ENCODE measurements at places on chromosomes 2 and 18.

DNA sequence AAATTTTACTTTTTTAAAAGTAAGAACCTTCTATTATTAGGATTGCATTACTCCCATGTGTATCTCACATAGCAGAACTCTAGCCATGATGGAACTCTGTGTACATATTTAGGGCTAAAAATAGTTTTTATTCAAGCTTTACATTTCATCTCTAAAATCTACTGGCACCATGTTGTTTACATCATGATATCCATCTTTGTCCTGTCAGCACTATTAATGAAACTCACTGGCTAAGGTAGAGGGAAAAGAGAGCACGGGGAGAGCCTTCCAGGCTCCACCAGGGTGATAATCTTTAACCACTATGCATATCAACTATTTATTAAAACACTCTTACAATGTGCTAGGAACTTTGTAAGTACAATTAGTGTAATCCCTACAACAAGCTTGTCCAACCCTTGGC, 34.7 kb downstream of the RAD51AP2 start:
- no peak for DNase-seq

DNA sequence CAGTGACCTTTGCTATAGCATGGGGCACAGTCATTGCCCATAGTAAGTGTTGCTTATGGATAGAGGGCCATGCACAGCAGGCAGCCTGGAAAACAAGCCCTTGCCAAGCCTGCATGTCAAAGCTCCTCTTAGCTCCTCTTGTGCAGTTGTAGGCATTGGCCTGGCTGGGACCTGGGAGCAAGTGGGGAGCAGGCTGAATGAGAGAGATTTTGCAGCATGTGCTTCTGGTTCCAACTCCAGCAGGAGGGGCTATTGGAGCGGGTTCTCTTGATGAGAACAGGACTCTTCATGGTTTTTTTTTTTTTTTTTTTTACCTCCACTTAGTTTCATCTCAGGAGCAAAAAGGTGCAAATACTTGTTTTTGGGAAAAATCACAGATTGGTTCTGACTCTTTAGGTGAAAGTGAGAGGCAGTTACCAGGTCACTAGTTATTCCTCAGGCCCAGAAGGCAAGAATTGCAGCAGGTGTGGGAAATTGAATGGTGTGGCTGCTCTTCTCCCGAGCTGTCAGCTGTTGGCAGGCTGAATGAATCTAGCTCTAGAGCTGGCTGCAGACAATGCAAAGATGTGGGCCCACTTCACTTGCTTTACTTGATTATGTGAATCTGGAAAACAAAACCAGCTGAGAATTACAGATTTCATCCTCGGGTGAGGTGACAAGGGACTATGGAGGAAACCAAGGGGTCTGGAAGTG, 95.9 kb downstream of the MAP4K4 start:
- DNase-seq, result no peak

DNA sequence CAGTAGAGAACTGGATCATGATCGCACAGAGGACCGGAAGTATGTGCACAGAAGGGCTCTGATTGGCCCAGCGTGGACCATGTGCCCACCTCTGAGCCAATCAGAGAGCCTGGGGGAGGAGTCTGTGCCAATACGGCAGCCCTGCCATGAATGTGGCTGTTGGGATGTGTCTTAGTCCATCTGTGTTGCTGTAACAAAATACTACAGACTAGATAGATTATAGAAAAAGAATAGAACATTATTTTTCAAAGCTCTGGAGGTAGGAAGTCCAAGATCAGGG, 132.0 kb downstream of the NDUFA10 start:
- no peak for DNase-seq

GRCh38 chr2:67516362-67516761, 119.2 kb downstream of the ETAA1 start:
- DNase-seq, result no peak

DNA sequence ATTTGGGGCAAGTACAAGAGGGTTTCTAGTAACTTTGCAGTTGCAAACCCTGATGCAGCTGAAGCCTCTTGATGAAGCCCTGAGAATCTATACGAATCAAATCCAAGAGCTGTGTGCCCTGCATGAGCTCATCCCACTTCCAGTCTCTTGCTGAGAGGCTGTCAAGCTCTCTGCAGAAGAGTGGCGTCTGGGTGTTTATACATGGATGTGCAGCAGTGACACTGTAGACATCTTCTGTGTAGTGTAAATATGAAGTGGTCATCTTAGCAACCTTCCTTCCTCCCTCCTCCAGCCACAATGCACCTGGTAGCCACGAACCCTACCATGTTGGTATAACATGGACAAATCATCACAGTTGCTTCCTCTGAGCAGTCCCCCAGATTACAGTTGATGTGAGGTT, 18.4 kb upstream of the KIAA2012 start:
- no peak for DNase-seq

- DNase-seq, result no peak
These were observed 80.0 kb downstream of the KLHL29 start for GRCh38 chr2:23464905-23465537.

DNA sequence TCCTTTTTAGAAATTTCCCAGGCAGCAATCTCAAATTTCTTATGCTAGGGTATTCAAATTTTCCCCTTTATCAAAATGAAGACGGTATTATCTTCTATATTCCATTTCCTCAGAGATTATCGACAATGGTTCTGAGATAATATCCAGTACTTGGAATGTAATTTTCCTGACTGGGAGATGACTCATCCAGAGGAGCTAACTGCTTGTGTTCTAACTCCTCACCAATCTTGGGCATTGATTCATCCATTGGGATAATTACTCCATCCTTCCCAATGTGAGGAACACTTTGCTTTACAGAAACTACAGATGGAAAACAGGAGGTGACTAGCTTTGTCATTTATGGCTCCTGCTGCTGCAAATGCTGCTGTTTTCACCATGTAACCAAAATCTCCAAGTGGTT, 239.4 kb upstream of the LYPD1 start:
- no peak for DNase-seq

- DNase-seq, result no peak
These were observed 19.0 kb downstream of the TMSB10 start for GRCh38 chr2:84924173-84925106.

GRCh38 chr2:102063487-102063911, 71.7 kb downstream of the IL1R2 start:
- DNase-seq, result no peak

GRCh38 chr2:70458661-70459060, 95.0 kb downstream of the TGFA start:
- no peak for DNase-seq

DNA sequence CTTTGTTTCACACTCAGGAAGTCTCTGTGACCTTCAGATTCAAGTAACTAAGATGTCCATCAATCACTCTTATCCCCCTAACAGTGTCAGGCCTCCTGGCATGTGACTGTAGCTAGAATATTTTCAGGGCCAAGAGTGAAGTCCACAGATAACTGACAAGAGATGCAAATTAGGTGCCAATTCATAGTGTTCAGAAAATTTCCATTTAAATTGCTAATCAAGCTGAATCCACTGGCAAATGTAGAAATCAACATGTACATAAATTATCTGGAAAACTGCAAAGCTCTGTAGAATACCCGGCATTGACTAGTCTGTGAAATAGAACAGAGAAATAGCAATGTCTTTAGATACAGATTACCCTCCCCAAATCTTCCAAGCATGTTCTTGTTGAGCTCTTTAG, 38.6 kb upstream of the ARL4C start:
- DNase-seq, result no peak

GRCh38 chr2:217366266-217366895, 506.5 kb upstream of the TNP1 start:
- no peak for DNase-seq

GRCh38 chr2:238466243-238466756, 39.6 kb downstream of the ASB1 start:
- DNase-seq, result no peak
